ENCODE measurements at places on chromosomes 12 and 14. TPM values are rescaled to one million over a fixed set of nuclear protein-coding genes. Genes with fewer than 3 reads are reported as not detected.

NOPCHAP1 gene
- 37.2 TPM for total RNA-seq

WASHC4 gene
- 19.0 TPM for total RNA-seq

HVCN1 gene
- total RNA-seq, result 0.80 TPM

CCDC184 gene
- total RNA-seq, result 2.5 TPM

RPGRIP1 gene
- total RNA-seq, result 0.37 TPM

STAT6 gene
- 48.7 TPM for total RNA-seq

RASSF9 gene
- total RNA-seq, result 0.43 TPM

CLEC12A gene
- not detected for total RNA-seq

EXOC3L4 gene
- 0.94 TPM for total RNA-seq

SERPINA10 gene
- total RNA-seq, result not detected

TMCC3 gene
- total RNA-seq, result 1.0 TPM

SCN8A gene
- 2.5 TPM for total RNA-seq

TSPAN11 gene
- total RNA-seq, result 0.11 TPM

GRIN2B gene
- total RNA-seq, result 4.9 TPM

DTX1 gene
- total RNA-seq, result 0.32 TPM

KRT79 gene
- not detected for total RNA-seq

TAS2R10 gene
- not detected for total RNA-seq

SDSL gene
- total RNA-seq, result 24.1 TPM

CCDC177 gene
- not detected for total RNA-seq

FAIM2 gene
- 0.14 TPM for total RNA-seq

LRP6 gene
- total RNA-seq, result 18.7 TPM

PACS2 gene
- 30.9 TPM for total RNA-seq

RNF212B gene
- total RNA-seq, result not detected

DLK1 gene
- total RNA-seq, result 0.44 TPM

LYZ gene
- not detected for total RNA-seq

ADAM21 gene
- total RNA-seq, result not detected

CLEC7A gene
- total RNA-seq, result not detected

IL26 gene
- not detected for total RNA-seq

FGF23 gene
- total RNA-seq, result not detected

FAM186B gene
- 0.08 TPM for total RNA-seq

PTGR2 gene
- 10.3 TPM for total RNA-seq

CEBPE gene
- not detected for total RNA-seq

KLRD1 gene
- total RNA-seq, result not detected

MAP3K12 gene
- 16.5 TPM for total RNA-seq

Measured in A549 treated with CpdA at 1 μM for 4 hours (cell line).